ENCODE measurements at places on chromosomes 12 and 14.

GRCh38 chr12:56877195-56878009 lies 56.8 kb downstream of the SDR9C7 start:
- DNase-seq = no peak

DNA sequence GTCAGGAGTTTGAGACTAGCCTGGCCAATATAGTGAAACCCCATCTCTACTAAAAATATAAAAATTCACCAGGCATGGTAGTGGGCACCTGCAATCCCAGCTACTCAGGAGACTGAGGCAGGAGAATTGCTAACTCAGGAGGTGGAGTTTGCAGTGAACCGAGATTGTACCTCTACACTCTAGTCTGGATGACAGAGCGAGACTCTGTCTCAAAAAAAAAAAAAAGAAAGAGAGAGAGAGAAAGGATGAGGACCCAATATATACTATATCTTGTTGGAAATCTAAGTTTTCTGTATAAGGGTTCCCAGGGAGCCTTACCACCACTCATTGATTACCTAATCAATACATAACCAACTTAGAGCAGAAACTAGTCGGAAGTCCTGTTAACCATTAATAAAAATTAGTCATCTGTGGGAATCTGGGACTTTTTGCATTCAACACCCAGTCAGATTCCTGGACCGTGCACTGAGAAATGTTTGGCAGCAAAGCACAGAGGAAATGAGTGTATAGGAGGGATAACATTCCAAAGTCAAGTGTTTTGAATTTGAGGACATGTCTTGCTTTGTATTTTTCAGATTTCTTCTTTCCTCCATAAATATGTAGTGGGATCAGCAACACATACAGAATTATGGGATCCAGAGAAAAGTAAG lies 44.8 kb upstream of the NR2C1 start:
- DNase-seq = no peak

DNA sequence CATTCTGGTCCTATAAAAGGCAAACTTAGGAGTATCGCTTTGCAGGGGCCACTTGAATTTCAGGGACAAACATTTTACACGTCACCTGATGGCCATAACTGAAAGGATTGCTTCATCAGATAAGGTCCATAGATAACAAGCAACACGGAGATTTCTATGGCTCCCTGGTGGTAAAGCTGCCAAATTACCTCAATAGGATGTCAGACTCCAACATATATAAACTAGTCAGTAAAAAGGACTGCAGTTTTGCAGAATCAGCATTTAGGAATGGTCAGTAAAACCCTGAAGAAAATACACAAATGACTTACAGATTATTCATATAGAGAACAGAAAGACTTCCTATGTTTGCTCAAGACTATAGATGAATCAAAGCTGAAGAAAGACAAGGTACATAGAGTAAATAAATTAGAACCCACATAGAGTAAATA lies 66.1 kb upstream of the GRIP1 start:
- DNase-seq = no peak

- no peak for DNase-seq
Measured at GRCh38 chr12:130968611-130969010, 14.9 kb downstream of the ADGRD1 start.

DNA sequence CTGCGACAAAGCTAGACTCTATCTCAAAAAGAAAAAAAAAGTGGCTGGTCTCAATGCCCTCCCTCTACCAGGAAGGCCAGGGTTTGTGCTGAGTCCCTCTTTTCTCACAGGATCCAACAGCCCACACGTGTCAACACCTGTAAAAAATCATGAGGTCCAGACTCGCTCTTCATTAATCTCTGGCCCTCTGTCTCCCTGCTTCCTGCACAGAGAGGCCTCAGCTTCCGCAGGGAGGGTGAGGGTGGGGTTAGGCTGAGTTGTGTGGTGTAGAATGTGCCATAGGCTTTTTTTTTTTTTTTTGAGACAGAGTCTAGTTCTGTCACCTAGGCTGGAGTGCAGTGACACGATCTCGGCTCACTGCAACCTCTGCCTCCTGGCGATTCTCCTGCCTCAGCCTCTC lies 6.1 kb downstream of the CFAP73 start:
- DNase-seq = no peak

Measured in retina (tissue), 1 donor.